ENCODE measurements at places on chromosomes 2 and 18.

DNA sequence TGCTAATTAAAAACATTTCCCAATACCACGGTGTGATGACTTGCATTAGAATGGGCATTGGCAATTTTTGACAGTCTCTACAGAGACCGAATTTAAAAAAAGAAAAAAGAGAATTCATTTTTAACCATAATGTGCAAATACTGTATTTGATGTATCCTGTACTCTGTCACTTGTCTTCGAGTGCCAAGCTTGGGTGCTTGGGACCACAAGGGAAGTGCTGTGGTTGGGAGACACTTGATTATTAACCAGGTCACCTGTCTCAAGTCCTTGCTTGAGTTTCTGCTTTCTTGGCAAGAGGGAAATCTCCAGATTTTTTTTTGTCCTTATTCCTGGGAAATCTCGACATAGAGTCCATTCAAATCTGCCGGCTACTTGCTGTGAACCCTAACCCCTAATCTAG, 209.0 kb downstream of the MC4R start:
- DNase-seq = no peak

DNA sequence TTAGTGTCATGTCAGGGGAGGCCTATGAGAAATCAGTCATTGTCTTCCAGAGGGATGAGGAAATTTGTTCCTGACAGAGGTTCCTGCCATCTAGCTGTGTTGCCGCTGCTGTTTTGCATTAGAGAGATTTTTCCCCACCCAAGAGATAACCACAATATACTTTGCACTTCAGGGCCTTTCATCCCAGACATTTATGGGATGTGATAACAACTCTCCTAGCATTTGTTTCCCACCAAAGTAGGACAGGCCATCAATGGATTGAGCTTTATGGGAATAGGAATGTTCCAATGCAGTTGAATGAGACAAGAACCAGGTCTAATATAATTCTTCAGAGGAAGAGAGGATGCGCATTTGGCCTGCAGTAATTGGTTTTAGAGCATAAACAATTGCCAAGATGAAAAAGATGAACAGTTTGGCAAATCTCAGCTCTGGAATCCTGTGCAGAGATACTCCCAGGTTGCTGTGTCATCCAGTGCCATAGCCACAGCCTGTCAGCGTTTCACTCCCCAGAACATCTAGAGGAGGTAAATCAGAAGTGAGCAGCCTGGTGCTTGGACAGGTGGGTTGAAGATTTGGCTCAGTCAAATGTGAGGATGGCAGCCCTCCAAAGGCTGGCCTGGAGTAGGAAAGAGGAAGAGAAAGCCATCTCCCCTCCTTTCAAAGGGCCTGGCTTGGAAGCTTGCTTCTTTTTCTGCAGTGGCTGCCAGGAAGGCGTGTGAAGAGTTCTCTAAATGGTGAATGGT, 93.7 kb upstream of the SETBP1 start:
- no peak for DNase-seq

DNA sequence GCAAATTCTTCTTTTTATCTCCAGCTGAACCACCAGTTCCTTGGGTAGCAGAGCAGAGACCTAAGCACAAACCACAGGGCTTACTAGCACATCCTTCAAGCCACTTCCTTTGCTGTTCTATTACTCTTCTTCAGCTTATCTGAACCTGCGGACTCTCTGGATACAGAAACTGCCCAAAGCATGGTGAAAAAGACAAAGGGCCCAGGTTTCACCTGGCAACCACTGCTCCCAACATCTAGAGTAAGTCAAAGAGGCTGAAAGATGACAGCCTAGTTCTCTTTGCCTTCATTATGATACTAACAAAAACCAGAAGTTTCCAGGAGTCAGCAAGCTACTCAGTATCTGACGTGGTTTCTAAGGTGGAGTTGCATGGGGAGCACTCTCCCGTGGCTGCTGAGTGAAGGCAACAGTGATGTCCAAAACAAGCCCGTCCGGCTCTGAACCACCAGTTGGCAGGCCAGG, 43.4 kb downstream of the KANSL3 start:
- DNase-seq = no peak

GRCh38 chr2:3104261-3104660, 273.4 kb downstream of the EIPR1 start:
- DNase-seq = no peak

DNA sequence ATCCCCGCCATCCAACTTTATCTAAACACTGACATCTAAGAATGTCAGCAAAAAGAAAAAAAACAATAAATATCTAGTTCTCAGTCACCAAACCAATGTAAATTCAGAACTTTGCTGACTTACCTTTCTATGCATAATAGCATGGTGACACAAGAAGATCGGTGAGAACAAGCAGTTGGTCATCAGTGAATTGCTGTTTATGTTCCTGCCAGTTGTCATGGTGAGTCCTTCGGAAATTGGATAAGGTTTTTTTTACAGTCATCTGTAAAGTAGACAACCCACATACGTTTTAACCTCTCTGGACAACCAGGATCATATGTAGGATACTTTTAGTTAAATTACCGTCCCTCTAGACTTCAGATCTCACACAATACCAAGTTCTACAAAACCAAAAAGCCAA, 6.2 kb upstream of the GPR75 start:
- no peak for DNase-seq

DNA sequence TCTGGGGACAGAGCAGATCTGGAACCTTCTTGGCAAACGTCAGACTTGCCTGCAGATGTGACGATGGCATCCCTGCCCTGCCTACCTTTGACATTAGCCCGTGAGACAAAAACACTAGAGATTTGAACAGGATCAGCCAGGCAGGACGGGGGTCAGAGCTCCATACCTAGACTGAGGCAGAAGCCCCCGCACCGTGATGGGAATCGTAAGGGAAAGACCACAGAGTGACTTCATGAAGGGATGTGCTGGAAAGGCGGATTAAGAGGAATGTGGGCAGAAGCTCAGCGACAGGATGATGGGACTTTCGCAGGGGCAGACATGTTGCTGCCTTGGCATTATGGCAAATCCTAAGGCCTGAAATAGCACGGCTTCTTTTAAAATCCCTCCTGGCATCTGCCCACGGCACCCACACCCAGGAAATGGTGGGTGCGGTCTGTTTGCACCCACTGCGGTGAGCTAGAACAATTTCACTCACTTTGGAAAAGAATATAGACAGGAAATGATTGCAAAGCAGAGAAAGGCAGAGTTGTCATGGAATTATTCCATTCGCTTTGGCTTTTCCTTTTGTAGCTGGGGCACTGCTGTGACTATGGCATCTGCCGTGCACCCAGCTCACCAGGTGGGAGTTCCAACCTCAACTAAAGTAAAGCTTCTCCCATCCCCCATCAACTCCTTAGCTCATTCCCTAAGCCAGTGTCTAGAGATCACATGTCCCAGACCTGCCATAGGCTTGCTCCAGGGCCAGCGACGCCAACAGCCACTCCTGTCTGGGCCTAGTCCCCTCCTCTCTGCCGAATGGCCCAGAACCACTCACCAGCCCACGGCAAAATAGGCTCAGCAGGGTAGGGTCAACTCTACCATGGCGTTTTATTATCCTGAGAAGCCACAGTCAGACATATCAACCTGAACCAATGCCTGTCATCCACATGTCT, 112.7 kb upstream of the NPAS2 start:
- DNase-seq = no peak

DNA sequence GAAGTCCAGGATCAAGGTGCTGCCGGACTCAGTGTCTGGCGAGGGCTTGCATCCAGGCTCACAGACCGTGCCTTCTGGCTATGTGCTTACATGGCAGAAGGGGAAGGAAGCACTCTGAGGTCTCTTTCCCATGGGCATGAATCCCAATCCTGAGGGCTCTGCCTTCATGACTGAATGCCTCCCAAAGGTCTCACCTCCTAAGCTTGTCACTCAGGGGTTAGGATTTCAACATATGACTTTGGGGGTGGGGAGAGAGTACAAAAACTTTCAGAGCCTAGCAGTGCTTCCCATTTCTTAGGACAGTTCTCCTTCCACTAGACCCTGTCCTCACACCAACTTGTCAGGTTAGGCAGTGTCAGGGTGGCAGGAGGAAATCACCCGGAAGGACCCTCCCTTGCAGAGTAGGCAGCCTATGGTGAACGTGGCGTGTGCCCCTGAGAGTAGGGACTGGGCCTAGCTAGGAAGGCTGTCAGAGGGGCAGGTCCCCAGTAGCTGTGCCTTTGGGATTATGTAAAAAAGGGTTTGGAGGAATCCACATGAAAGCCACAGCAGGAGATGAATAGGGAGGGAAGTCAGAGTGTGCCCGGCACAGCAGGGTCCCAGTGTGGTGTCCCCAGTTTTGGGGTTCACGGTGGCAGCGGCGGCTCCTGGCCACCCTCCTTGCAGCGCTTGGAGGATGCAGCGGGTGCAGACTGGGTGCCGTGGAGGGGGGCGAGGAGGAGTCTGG, 233.3 kb downstream of the LDLRAD4 start:
- DNase-seq = no peak

- no peak for DNase-seq
These were observed 442.9 kb upstream of the HNRNPA3 start for GRCh38 chr2:176769499-176770370.
